ENCODE measurements at places on chromosomes 6 and 20.

GRCh38 chr20:37898233-37899104 lies 4.5 kb upstream of the VSTM2L start:
- no peak for DNase-seq

DNA sequence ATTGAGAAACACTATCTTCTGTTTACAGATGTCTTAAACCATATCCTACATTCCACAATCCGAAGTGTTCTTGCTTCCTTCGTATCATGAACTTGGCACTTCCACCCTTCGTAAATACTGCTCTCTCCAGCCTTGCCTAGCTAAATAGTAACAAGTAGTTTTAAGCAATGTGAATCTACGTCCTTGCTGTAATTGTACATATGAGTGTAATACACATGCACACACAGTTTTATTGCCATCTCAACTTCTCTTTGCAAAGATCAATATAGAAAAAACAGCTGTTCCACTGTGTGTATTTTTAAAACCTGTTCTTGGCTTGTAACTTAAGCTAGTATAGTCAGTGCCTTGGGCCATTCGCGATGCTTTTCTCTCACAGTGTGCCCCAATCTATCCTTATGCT lies 1524.7 kb downstream of the GRIK2 start:
- no peak for DNase-seq

GRCh38 chr6:80488190-80488589 lies 381.7 kb downstream of the BCKDHB start:
- DNase-seq, result peak; percentile 10

DNA sequence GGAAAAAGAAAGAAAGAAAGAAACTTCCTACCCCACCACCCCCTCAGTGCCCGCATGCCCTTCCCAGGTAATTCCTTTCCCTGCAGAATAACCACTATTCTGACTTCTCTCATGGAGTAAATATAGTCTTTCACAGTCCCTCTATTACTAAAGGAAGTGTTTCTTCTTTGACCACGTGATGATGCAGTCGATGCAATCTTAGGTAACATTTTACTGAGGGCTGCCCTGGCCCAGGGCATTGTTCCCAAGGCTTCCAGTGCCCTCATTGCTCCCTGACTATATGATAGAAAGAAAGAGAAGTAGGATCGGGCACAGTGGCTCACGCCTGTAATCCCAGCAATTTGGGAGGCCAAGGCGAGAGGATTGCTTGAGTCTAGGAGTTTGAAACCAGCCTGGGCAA lies 29.1 kb downstream of the ARHGAP40 start:
- no peak for DNase-seq
